Stimulated activated CD4-positive, alpha-beta T cell treated with anti-CD3 and anti-CD28 coated beads, Interleukin-12 subunit alpha, Interleukin-12 subunit beta, amount 100 ng/mL, for 48 hours (primary cell): ENCODE measurements at places on chromosomes 12 and 14.

- DNase-seq = no peak
These were observed 479.7 kb upstream of the RGS6 start for GRCh38 chr14:71452539-71452938.

DNA sequence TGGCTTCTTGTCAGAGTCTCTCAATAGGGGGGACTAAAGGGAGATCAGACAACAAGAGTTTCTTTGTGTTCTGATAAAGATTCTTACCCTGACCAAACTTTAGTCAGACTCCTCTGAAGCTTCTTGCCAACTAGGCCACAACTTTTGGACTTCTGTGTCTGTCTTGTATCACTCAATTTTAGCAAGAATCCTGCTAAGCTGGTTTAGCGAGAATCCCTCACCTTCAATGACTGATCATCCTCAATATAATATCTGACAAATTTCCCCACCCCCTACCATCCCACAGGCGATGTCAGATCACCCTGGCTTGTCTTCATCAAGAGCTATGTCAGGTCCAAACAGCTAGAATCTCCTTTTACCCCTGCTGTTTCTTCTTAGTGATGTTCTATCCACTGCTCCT is 215.2 kb downstream of the RASSF9 start:
- DNase-seq = no peak

DNA sequence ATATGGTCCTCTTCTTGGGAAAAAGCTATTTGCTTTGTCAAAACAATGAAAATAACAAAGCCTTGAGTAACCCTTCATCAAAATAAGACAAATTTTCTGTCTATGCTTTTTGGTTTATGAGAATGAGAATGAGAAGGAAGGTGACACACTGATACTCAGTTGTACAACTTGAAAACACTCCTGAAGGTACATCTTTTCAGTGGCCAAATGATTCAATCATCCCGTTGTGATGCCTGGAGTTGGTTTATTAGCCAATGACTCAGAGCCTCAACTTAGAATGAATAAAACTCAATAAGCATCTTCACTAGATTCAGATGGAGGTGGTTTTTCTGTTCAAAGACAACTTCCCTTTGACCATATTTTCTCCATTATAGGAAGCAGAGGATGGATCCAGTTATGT is 7.8 kb upstream of the CALM1 start:
- no peak for DNase-seq

DNA sequence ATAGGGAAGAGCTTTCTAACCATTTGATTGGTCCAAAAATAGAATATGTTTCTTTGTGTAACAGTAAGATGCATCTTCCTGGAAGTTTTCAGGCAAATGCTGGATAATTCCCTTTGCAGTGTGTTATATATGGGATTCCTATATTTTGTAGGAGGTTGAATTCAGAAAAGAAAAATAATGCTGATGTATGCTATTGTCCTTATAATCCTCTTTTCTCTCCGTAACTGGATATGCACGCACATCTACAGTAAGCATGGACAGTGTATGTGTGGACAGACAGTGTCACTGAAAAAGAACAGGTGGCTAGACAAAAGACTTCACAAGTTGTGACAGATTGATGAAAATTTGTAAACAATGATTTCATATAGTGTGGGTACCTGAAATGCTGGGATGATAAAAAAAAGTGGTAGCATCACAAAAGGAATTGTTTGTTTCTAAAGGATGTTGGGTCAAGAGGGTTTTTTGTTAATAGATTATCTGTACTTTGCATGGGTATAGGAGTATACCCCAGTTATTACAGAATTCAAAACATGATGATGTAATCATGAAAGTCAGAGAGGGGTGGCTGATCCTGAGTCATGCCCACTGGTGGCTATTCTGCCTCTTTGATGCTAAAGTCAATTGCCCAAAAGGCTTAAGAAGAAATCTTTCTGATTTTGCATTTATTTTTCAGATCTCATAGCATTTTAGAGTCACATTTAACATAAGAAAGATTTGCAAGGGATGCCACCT is 160.7 kb upstream of the TMTC1 start:
- no peak for DNase-seq

DNA sequence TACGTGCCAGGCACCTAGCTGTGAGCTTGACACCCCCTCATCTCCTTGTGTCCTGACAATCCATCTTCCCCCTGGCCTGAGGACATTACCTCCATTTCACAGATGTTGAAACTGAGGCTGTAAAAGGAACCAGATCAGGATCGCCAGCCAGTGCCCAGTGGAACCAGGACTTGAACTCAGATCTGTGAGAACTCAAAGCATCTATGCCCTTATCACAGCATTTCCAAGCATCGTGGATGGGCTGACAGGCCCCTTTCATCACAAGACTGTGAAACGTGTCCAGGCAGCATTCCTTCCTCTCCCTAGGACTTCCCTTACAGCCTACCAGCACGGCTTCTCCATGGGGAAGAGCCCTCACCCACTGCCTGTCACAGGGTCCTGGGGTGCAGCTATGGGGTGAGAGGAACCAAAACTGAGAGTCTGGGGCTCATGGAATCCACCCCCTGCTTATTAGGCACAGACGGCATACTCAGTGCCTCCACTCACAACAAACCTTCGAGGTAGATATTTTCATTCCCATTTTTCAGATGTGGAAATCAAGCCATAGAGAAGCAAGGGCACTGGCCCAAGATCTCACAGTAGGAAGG is 26.9 kb downstream of the CMKLR1 start:
- no peak for DNase-seq

DNA sequence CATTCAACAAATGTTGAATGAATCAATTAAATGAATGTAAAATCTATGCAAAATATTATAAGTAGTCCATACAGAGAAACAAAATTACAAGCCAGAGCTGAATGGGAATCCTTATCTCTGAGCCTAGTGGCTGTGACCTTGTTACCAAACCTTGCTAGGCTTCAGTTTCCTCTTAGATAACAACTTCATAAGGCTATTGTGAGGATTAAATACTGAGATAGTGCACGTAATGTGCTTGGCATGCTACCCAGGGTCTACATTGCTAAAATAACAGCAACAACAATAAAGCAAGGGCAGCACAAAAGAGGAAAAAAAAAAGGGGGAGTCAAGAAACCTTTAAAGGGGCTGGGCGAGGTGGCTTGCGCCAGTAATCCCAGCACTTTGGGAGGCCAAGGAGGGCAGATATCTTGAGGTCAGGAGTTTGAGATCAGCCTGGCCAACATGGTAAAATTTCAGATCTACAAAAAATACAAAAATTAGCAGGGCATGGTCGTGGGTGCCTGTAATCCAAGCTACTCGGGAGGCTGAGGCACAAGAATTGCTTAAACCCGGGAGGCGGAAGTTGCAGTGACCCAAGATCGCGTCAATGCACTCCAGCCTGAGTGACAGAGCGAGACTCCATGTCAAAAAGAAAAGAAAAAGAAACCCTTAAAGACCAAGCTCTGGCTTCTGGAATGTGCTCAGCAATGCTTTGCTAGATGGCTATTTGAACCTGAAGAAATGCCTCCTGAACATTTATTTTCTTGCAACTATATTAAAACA is 14.1 kb downstream of the STAB2 start:
- no peak for DNase-seq

GRCh38 chr14:21113369-21113768 is 12.5 kb downstream of the TMEM253 start:
- no peak for DNase-seq

DNA sequence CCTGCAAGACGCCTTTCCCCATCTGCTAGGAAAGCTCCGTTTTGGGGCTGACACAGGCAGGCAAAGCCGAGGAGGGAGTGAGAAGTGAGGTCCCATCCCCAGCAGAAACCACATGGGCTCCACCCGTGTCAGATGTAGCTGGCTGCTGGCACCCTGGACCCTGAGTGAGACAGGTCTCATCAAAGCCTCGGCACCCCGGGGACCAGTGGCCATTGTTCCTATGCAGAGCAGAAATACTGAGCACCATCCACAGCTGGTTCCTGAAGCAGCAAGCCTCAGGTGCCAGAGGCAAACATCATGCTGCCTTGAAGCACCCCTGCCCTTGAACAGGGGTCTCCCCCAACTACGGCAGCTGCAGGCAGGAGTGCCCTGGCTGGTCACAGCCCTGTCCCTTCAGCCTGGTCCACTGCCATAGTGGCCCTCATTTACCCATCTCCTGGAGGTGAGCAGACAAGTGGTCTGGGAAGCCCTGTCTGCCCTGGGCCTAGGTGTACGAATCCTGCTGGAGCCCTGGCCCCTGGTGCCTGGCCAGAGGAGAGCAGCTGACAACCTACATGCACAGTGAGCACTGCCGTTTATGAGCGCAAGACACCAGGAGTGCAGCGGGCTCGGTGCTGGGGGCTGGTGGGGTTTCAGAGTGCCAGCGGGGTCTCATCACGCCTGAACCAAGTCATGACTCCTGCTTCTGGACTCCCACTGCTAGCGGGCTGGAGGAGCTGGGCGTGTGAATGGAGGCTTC is 289.8 kb upstream of the RTL1 start:
- DNase-seq = no peak

DNA sequence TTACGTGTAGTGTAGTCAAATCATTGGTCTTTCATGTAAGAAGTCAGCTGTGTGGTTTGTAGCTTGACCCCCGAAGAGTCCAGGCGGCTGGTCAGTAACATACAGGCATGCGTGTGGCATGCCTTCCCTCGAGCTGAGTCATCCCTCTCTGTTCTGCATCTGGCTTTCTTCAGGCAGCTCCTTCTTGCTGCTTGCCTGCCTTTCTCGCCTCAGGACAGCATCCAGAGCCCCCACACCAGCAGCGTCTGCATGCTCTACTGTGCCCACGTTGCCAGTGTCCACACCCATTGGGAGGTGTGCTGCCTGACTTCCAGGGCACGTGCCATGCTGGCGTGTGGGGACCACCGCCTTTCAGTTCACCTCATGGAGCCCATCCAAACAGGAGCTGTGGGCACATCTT is 96.8 kb downstream of the EP400 start:
- DNase-seq = no peak

DNA sequence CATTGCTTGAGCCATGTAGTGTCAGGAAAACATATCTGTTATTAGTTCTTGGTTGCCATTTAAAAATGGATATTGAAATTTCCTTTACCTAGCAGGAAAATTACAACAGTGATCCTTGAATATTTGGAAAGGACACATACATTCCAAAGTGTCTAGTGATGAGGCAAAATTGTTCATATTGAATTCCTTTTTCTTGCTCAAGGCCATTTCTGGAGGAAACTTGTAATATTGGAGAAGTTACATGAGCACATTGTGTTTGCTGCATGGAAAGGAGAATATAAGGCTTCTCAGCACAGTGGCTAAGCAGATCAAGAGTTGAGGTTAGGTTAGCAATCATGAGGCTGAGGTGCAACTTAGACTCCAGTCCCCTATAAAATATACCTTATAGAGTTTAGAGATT is 121.9 kb downstream of the PDE3A start:
- no peak for DNase-seq

GRCh38 chr12:124211753-124212152 is 83.1 kb upstream of the RFLNA start:
- DNase-seq = no peak

DNA sequence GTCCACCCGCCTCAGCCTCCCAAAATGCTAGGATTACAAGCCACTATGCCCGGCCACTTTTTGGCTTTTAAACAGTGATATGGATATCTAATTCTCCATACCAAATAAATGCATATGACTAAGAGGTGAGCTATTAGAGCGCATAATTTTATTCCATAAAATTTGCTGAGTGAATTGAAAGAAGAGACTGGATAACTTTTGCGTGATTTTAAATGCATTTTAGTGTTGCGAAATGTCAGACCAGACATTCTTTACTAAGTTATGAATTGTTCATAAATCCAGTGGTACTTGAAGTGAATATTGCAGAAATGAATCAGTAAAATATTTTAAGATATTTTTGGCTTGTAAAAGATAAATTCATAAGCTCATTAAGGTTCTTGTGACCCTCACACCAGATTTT is 50.9 kb upstream of the DIP2B start:
- DNase-seq = no peak

DNA sequence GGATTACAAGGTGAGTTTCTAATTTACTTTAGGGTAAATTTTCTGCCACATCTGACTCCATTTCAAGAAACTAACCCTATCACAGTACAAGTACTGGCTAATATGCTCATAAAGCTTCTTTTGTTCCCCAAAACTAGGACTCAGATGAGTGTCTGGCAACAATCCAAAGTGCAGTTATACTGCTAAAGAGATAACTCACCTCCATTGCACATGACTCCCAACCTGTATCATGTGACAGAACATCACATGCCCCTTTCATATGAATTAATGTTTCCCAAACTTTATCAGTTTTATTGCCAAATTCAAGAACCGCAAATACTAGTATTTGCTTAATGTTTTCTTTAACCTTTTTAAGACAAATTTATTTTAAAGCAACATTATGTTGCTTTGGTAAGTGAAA is 3.9 kb upstream of the PPP1R12A start:
- DNase-seq = no peak

DNA sequence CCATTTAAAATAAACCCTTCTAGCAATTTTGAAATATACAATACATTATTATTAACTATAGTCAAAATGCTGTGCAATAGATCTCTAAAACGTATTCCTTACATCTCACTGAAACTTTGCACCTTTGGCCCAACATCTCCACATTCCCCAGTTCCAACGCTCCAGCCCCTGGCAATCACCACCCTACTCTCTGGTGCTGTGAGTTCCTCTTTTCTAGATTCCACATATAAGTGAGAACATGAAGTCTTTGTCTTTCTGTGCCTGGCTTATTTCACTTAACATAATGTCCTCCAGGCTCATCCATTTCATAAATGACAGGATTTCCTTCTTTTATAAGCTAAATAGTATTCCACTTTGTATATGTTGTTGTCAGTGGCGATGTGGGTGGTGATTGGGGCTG is 194.7 kb upstream of the RTL1 start:
- no peak for DNase-seq

DNA sequence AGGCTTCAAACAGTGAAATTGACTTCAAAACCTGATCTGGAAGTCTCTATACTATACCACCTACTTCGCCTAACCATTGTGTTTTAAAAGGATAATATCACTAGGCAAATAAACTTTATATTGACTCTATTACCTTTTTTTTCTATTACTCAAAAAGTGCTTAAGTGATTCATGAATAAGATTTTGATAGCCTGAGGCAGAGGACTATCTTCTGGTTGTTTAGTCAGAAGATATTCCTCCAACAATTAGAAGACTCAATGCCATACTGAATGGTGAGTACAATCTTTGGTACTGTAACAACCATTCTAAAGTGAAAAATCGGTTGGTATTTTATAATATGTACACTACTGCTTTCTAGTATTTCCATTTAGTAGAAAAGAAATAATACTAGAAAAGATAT is 22.8 kb downstream of the SLC6A15 start:
- no peak for DNase-seq

GRCh38 chr14:90551070-90551704 is 154.4 kb downstream of the CALM1 start:
- no peak for DNase-seq

- peak; percentile 12 for DNase-seq
These were observed 32.9 kb downstream of the ZFYVE21 start for GRCh38 chr14:103748534-103748857.

- DNase-seq = no peak
These were observed 96.3 kb upstream of the NAV3 start for GRCh38 chr12:77734214-77734883.

DNA sequence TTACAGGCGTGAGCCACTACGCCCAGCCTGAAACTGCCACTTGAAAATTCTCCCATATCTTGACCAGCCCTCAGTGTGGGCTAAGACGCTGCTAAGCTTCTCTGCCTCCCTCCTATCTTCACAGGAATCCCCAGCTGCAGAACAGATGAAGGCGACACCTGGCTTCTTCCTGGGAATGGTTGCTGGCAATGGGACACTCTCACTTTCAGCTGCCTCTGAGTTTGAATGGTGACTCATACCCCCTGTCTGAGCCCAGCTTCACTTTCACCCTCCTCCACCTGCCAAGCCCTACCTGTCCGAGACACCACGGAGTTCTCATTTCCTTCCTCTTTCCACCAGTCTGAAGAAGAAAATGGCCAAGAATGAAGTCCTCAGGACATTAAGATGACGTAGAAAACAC is 18.3 kb upstream of the VASH1 start:
- DNase-seq = no peak
